ENCODE measurements at places on chromosomes 2 and 18.

- no peak for DNase-seq
Measured at GRCh38 chr2:174764280-174765255, at the start of gene CHRNA1. CHRNA1 (minus strand) TSS chr2:174764472; CDS start chr2:174764394, 78 bp downstream.

- DNase-seq = no peak
Measured at GRCh38 chr18:36602620-36603019, 226.2 kb downstream of the TPGS2 start.

GRCh38 chr2:143684551-143685320 is 555.5 kb downstream of the ARHGAP15 start:
- no peak for DNase-seq

DNA sequence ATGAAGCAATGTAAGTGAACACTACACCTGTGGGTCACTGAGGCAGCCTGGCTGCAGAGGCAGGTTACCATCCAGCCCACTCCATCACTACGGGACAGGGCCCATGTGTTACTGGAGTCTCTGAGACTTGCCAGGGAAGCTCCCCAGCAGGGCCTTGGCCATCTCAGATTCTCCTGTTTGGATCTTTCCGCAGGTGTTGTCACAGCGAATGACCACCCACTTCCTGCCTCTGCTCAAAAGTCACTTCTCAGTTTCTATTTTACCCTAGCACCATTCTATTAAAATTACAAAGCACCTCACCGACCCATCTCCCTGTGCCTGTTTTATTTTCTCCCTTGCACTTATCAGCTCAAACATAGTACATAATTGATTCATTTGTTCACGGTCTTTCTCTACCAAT is 34.5 kb upstream of the L3MBTL4 start:
- no peak for DNase-seq

- DNase-seq = no peak
Measured at GRCh38 chr2:56132138-56132537, 51.7 kb upstream of the CCDC85A start.

- no peak for DNase-seq
Measured at GRCh38 chr18:37381554-37381953, 184.0 kb downstream of the CELF4 start.

DNA sequence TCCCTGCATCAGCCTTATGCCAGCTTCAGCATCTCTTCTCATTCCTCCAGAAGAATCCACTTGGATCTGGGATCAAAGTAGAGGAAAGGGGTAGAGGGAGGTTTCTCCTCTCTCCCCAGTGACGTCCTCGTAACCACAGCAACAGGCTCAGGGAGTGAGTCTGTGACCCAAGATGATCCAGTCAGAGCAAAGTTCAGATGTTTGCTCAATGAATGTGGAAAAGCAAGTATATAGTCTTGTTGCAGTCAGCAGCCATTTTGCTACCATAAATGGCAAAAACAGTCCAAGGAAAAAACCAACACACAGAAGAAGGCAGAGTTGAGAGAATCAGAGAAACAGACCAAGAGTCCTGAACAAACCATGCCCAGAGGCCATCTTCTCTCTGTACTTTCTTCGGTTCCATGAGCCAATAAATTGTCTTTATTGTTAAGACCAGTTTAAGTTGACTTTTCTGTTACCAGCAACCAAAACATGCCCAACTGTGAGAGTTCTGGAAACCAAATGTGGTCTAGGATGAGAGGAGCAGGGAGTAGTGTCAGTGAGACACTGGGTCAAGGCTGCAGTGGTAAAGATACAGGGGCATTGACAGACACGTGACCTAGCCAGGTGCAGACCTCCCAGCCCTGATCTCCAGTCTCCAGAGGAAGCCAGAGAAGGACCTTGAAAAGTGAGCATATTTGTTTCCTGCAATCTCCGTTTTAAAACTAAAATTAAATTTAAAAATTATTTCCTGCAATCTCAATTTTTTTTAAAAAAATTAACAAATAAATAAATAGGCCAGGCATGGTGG is 3.2 kb upstream of the CXCR1 start:
- DNase-seq = no peak

GRCh38 chr2:147595200-147595599 is 249.6 kb upstream of the ACVR2A start:
- no peak for DNase-seq

DNA sequence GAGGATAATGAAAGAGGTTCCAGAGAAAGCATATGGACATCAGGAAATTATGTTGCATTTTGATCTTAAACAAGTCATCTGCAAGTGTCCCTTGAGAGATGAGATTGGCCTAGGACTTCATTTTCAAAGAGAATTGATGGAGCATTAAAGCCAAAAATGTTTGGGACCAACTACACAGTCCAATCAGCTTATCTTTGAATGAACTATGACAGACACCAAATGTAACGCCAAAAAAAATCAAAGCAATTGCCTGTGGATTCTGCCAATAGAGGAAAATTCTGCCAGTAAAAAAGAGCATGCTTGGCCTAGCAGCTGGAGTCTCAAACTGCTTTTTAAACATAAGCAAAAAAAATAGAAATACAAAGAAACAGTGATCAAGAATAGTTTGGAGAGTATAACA is 594.5 kb upstream of the CHAC2 start:
- no peak for DNase-seq

- no peak for DNase-seq
Measured at GRCh38 chr2:101986804-101987740, 4.7 kb upstream of the IL1R2 start.

GRCh38 chr2:145114726-145115125 is 594.8 kb upstream of the ZEB2 start:
- no peak for DNase-seq

- peak; percentile 92 for DNase-seq
Measured at GRCh38 chr2:237085248-237086221, at the start of gene COPS8. COPS8 (plus strand) TSS chr2:237085889; CDS start chr2:237085965, 76 bp downstream.

GRCh38 chr2:109130723-109130995 is 1.7 kb downstream of the SH3RF3 start:
- DNase-seq = no peak

DNA sequence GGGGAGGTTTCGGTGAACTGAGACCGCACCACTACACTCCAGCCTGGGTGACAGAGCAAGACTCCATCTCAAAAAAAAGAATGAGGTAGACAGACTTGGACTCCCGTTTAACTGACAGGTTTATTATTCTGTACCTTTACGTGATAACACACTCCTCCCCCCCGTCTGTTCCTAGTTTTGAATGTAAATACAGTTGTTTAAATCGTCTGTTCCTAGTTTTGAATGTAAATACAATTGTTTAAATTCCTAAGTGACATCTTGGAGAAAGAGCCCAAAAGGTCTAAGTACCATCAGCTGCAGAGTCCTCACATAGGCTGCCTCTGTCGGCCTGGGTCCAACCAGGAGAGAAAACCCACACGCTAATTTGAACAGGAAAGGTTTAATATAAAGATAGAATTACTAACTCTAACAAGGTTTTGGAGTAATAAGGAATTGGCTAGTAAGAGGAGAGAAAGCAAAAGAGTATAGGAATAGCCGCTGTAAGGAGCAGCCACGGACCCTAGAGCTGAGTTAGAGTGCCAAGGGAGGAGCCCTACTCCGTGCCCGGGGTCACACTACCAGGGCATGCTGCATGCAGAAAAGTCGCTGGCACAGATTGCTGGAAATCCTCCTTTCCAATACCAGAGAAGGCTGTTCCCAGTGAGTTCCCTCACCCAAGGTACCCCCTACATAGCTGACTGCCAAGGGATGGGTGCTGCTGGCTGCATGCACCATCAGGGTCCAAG is 83.5 kb upstream of the RANBP2 start:
- DNase-seq = no peak

DNA sequence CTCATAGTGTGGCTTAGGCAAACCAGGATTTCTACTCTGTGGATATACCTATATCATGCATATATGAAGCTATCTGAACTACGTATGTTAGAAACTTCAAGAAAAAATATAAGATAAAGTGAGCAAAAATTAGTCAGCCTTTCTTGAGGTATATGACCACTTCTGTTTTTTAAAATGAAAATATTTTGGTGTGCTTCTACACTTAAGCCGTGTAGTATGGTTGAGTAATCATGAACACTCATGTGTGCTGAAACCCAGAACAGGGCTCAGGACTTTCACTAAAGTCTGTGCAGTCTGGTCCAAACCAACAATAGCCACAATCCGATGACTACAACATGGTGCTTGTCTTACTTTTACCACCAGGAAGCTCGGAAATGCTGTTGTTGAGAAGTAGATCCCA is 48.9 kb upstream of the TMEM177 start:
- no peak for DNase-seq

- DNase-seq = no peak
Measured at GRCh38 chr2:214575030-214575429, 164.2 kb downstream of the VWC2L start.

GRCh38 chr18:40222776-40223175 is 1732.3 kb upstream of the PIK3C3 start:
- DNase-seq = no peak

DNA sequence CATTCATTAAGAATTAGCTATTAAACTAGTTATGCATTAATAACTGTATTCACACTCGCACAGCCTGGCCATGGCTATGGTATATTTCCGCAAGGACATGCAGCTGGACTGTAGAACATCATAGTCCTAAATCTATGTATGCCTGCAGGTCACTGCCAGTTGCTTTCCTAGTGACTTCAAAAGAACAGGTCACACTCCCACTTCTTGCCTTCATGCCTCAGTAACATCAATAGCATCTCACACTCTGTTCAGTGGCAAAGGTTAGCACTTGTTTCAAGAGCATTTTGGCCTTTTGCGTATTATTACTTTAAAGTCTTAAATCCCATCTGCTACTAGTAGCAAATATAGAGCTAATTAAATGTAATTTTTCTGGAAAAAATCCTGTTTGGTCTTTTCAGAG is 131.4 kb upstream of the DCC start:
- no peak for DNase-seq

DNA sequence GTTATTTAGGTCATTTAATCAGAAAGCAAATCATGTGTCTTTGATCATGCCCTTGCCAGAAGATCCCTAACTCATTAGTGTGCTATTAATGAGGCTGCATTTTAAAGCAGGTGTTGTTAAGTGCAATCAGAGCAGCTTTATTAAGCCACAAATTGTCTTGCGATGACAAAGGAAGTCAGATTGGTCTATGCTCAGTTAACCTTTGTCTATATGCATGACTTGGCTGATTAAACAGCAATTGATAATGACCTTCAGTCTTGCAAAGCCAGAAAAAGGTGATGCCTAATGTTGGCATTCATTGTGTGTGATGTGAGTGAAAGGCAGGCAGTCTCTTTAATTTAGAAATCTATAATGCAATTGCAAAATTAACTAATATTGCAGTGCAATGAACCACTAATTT is 166.9 kb downstream of the RND3 start:
- DNase-seq = no peak

DNA sequence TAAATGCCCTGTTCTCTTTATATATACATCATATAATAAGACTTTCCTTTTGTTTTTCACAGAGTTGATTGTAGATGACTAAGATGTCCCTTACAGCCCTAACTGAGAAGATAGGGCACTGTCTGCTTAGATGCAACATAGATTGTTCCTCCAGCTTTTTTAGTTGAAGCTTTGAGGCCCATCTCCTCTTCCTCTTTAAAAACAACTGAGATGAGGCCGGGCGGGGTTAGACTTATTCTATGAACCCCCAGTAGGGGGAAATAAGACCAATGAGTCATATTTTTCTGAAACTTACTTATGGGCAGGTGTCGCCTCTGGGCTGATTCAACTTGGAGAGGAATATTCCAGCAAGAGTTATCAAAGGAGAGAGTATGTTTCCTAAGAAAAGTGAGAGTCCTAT is 84.6 kb downstream of the FBXO15 start:
- no peak for DNase-seq

DNA sequence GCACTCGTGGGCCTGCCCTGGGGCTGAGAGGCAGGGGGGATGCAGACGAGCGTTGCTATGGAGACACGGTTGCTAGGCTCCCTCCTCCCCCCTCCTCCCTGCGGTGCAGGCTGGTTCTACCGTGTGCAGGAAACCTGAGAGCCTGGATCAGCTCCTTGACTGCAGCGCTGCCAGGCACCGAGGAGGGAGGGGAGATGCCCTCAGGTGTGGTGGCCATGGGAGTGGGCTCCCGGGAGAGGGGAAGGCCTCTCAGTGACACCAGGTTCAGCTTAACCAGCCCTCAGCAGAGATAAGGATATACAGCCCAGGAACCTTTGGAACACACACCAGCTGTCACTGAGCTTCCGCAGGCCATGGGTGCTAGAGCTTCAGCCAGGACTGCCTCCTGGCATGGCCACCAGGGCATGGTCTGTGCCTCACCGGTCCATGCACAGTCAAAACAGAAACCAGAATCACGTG is 124.4 kb upstream of the PXDN start:
- DNase-seq = no peak

DNA sequence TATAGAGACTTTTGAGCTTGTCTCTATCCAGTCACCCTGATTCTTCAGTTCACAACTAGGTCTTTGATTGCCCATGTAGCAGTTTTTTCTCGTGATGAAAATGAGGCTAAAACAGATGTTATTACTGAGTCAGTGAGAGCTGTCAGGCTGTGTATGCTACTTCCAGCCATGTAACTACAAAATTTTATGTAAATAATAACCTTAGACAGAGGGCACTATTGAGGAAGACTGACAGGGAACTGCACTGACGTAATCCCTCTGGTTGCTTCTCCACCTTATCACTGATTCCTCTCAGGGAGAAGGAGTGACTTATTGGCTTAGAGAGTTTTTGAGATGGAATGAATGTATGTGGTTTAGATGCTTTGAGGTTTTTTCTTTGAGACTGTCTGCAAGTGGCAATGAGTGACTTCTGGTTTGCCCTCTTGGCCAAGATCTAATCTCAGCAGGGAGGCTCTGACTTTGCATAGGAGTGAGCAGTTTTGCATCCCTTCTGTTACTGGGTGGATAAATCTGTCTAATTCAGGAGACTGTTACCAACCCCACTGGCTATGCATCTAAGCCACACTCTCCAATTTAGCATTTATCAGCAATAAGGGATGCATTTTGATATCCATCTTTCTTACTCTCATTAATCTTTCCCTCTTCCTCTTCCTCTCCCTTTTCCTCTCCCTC is 555.2 kb upstream of the FANCL start:
- DNase-seq = no peak

- no peak for DNase-seq
Measured at GRCh38 chr2:64482765-64483504, 29.0 kb downstream of the LGALSL start.

GRCh38 chr2:145036421-145037011 is 516.6 kb upstream of the ZEB2 start:
- DNase-seq = no peak

- DNase-seq = no peak
Measured at GRCh38 chr2:154589514-154589913, 109.0 kb upstream of the KCNJ3 start.

- DNase-seq = peak; percentile 50
Measured at GRCh38 chr2:64454386-64455332, 697 bp downstream of the LGALSL start.

GRCh38 chr2:2107627-2108026 is 223.4 kb downstream of the MYT1L start:
- DNase-seq = no peak

- DNase-seq = peak; percentile 18
Measured at GRCh38 chr2:240998995-240999791, 775 bp downstream of the SNED1 start.

GRCh38 chr2:45904267-45904945 is 252.9 kb downstream of the PRKCE start:
- DNase-seq = no peak

GRCh38 chr18:24894880-24895279 is 434.4 kb downstream of the HRH4 start:
- no peak for DNase-seq
